Renal pelvis (tissue), 12 donors: ENCODE measurements at places on chromosomes 4 and X. TPM values are rescaled to one million over a fixed set of nuclear protein-coding genes. Genes with fewer than 3 reads are reported as not detected.
A peak's percentile ranks its signal among the peaks of the same experiment; 100 is the strongest.

Gene CDS1
- 30.0 TPM for polyA plus RNA-seq

GRCh38 chr4:140252141-140252741 is 98.3 kb upstream of the MAML3 start:
- DNase-seq = no peak

GRCh38 chrX:102042372-102043325 is 82.8 kb upstream of the TCEAL2 start:
- DNase-seq = no peak

DNA sequence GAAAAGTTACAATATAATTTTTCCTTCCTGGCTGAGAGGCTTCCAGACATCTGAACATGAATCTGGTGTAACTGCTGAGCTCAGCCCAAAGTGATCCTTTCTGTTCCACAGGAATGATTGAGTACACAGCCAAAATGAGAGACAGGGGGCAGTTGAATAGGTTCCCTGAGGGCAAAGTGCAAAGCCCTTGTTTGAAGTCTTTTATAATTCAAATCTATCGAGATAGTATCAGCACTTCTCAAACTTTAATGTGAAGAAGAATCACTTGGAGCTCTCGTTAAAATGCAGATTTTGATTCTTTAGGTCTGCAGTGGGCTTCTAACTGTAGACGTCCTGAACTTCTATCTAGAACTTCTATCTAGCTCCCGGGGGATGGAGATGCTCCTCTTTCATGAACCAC is 54.4 kb upstream of the BMP2K start:
- no peak for DNase-seq

DNA sequence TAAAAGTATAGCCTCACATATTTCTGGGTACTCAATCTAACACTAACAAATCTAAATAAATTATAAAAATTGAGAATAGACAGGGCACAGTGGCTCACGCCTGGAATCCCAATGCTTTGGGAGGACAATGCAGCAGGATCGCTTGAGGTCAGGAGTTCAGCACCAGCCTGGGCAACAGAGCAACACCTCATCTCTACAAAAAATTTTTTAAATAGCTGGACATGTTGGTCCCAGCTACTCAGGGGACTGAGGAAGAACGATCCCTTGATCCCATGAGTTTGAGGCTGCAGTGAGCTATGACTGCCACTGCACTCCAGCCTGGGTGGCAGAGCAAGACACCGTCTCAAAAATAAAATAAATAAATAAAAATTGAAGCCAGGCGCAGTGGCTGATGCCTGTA is 192.7 kb downstream of the LRBA start:
- no peak for DNase-seq

- no peak for DNase-seq
These were observed 426 bp downstream of the PORCN start for GRCh38 chrX:48509245-48509590.

GRCh38 chr4:154506253-154506652 is 14.7 kb upstream of the DCHS2 start:
- DNase-seq = peak; percentile 65

DNA sequence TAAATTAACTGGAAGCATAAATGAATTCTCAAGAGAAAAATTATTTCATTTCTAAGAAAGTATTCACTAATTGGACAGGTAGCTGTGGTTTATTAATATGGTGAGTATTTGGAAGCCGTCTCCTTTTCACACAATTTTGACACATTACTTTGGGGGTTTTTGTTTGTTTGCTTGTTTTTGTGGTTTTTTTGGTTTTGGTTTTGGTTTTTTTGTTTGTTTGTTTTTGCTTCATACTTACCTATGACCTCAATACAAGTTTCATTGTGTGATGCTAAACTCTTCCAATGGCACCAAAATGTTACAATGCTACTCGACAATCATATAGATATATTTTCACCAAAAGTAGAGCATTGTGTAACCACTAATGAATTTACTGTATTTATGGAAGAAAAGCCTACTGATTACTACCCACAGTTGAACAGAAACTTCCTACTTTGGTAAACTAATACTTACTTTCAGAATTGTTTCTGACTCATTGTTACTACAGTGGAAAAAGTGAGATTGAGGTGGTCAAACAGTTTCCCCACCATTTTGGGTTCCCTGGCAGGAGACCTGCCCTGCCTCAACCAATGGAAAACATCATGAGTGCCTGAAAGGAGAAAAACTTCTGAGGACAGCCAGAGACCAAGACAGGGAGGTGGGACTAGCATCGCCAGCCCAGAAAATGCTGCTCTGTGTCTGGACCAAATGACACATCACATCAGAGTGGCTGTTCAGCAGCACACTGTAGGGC is 443.1 kb downstream of the HNRNPD start:
- no peak for DNase-seq

Gene ADAMTS3
- polyA plus RNA-seq = 9.3 TPM

DNA sequence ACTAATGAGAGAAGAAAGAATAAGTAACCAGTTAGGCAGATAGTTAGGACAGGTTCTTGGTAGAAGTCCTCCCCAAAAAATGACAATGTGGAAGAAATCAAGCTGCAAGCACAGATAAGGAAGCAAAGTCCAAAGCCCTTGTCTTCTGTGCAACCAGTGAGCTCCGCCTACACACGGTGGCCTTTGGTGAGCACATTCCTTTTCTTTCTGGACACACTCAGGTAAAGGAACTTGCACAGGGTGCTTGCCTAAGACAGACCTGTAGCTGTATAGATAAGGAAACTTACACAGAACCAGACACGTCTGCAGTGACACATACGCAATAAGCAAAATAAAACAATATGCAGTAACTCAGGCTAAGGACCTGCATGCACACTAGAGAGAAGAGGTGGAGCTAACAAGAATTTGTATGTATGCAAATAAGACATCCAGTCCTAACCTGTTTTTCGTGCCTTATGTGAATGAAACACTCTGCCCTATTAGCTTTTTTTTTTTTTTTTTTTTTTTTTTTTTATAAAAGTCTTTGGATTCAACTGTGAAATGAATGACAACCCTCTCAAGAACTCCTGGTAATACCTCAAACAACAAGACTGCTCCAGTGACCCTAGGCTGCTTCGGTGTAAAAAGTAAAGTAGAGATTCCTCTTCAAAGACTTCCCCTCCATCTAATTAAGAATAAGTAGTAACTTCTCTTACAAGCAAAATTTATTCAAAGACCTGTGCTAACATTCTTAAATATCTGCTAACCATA is 48.8 kb downstream of the UGT2B10 start:
- DNase-seq = no peak

GRCh38 chr4:155734065-155734464 is 24.8 kb upstream of the GUCY1B1 start:
- no peak for DNase-seq

DNA sequence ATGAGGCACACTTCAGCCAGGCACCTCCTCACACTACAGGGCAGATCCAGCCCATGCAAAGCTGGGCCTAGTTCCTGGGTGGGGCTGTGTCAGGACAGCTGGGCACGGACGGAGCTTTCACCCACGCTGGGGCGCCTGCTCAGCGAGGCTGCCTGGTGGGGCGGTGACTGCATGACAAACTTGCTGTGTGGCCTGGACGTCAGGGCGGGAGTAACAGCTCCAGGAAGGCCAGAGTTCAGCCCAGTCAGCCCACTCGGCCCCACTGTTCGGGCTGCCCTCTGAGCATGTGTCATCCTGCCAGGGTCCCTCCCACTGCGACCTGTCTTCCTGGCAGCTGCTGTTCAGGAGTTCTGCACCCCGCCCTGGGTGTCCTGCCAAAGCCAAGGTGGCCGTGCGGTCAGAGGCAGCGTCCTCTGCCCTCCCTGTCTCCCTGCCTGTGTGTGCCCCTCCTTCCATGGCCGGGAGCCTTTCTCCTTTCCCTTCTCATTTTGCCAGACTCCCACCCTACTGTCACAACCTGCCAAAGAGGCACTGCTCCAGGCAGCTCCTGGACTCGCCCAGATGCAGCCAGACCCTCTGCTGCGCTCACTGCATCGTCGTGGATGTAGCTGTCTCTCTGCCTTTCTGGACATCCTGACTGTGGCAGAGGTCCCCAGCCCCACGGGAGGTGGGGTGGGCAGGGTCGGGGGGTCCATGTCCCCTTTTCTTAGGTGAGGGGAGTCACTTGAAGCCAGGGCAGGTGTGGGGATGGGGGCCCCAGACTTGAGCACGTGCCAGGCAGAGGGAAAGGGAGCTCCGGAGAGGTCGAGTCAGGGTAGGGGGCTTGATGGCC is 33.0 kb upstream of the KIAA0232 start:
- peak; percentile 39 for DNase-seq
